ENCODE measurements at places on chromosomes 7 and 10.

DNA sequence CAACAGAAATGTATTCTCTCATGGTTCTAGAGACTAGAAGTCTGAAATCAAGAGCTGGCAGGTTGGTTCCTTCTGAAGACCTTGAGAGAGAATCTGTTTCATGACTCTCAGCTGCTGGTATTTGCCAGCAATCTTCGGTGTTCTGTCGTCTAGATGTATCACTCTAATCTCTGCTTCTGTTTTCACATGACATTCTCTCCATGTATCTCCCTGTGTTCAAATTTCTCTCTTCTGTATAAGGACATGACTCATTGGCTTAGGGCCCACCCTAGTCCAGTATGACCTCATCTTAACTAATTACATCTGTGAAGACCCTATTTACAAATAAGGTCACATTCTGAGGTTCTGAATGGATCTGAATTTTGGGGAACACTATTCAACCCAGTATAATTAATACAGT lies 82.3 kb downstream of the ANKRD7 start:
- no peak for DNase-seq

DNA sequence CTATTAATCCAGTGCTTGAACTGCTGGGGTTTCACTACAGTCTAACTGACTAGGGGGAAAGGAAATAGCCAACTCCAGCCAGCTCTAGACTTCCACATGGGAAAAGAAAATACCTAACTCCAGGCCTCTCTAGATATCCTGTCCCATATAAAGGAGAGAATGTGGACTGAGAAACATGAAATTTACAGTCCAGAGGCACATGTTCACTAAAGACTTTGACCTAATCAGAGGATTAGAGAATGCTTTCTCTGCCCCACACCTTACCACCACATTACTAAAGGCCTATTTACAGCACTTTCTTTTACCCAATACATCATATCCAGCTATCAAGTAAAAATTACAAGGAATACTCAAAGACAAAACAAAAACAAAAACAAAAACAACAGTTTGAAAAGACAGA lies 164.2 kb downstream of the PCLO start:
- no peak for DNase-seq

DNA sequence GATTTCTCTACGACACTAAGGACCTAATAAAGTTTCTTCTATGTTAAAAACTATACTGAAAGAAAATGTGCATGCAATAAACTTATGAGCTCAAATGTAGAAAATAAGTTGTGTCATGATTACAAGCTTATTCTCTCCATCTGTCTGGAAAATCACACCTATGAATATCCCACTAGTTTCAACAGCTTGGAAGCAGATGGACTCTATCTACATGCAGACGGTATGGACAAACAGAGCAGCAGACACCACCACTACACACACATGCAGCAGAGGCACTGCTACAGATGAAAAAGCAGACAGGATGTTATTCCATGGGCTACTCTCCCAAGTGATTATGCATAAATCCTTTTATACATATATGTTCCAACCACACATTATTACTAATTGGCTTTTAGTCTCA lies 123.4 kb upstream of the TARP start:
- no peak for DNase-seq

- no peak for DNase-seq
Observed at GRCh38 chr10:132305654-132306342, 2.0 kb downstream of the STK32C start.

DNA sequence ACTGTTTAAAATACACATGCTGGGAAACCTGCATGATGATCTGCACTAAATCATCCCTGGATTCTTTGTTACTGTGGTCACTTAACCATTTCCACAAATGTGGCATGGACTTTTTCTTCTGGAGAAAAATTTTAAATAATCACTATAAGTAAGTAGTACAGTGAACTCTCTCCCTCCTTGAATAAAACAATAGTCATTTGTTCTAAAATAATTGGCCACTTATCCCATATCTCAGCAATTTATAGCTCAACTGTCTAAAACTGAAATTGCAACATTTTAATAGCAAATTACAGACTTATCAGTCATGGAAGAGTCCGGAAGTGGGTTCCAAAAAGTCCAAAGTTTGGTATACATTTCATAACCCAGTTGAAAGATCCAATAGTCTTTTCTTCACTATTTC lies 90.9 kb downstream of the MTERF1 start:
- DNase-seq, result no peak

DNA sequence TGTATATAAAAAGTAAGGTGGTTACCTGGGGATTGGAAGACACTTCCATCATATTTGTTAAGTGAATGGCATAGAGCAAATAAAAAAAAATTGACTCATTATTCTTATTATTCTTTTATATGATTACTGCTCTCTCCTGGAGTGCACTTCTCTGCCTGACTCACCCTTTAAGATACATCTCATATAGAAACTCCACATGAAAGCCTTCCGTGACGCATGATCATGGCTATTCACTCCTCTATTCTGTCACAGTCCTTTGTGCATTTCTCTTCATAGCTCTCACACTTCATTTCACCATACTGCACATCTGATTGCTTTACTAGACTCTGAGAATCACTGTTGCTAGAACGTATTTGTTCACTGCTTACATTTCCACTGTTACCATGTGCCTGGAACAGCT lies 597.3 kb downstream of the CNTNAP2 start:
- DNase-seq, result no peak

DNA sequence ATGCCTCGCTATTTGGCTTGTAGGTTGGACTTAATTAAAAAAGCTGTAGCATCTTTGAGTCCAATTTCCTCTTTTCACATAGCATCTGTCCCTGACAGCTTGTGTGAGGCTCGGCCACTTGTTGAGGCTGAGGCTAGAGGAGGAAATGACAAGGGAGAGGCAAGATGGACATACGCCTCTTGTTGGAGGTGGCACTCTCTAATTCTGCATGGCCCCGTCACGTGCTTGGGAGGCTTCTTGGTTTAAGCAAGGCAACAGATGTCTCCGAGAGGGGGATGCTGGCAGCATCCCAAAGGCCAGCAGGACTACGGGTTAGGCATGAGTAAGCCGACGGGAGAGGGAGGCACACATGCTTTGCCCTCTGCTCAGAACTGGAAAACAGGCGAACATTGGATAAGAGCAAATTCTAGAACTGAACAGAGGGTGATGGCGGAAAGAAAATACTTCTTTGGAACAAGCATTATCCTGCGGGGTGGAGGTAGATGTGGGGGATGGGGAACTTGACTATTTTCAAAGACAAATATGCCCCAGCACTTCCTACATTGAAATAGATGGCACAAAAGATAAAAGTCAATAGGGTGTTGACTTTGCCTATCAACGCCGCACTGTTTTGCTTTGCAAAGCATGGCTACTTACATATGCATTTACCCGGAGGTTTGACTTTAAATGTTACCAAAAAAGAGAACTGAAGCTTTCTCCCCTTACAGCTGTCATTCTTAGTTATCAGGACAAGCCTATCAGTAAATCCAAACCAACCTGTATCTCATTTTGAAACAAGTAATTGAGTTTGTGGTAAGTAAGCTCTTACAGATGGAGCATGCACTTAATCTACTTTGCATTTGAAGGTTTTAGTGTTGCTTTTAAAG lies 94.8 kb downstream of the CHN2 start:
- DNase-seq, result no peak

DNA sequence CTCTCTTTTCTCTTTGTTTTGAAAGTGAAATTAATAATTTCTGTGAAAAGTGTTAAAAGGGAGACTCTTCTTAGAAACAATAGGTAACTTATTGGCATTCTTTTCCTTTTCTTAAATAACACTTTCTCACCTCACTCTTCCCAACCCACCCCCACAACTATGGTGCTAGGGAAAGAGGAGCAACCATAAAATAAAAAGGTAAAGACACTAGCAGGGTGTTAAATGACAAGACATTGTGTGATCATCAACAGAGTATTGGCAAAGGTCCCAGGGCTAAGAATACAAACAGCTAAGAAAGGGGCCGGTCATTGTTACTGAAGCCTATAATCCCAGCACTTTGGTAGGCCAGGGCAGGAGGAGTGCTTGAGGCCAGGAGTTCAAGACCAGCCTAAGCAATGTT lies 183.7 kb downstream of the NEBL start:
- DNase-seq, result no peak

- DNase-seq, result no peak
Observed at GRCh38 chr10:51886438-51887068, 187.2 kb upstream of the CSTF2T start.

GRCh38 chr10:132094581-132095234 lies 29.0 kb downstream of the JAKMIP3 start:
- no peak for DNase-seq

- DNase-seq, result no peak
Observed at GRCh38 chr10:78009662-78010061, 19.7 kb downstream of the POLR3A start.

DNA sequence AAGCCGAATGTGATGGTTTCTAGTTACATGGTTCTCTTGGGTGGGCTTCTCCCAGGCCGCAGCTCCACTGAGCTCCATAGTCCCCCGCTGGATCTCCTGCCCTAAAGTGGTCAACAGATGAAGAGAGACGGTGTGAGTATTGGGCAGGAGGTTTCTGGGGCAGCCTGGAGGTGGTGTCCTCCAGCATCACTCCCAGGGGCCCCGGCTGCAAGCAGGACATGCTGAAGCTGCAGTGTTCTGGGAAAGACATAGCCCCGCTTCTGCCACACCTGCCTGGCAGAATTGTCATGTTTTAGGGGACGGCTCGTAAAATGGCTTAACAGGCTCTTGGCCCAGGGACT lies 40.4 kb downstream of the CALML3 start:
- DNase-seq, result no peak

DNA sequence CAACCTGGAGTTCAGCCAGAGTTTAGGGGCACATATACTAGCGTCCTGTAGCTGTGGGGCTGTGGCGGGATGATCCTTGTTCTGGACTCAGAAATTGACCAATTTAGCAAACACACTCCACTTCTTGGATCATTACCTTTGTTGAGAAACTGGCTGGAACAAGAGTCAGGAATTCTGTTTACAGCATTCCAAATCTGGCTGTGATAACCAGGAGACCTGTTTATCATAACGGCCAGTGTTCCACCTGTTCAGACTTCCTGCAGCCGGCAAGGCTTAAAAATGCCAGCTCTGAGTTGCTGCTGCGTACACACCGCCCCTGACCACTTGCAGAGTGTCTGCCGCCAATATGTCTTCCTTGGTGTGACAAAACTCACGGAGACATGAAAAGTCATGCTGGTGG lies 64.8 kb downstream of the ARMC3 start:
- DNase-seq, result no peak

- no peak for DNase-seq
Observed at GRCh38 chr10:44924261-44925040, 13.3 kb downstream of the TMEM72 start.

GRCh38 chr10:18094793-18095192 lies 45.4 kb upstream of the CACNB2 start:
- DNase-seq, result no peak

All from stimulated activated CD4-positive, alpha-beta T cell treated with anti-CD3 and anti-CD28 coated beads, Interleukin-1b, Interleukin-23, amount 100 ng/mL, for 1 hour (primary cell).